Stimulated activated CD8-positive, alpha-beta memory T cell treated with anti-CD3 and anti-CD28 coated beads, Interleukin-15, amount 100 ng/mL, for 4 hours (primary cell): ENCODE measurements at places on chromosomes 5 and 9.

DNA sequence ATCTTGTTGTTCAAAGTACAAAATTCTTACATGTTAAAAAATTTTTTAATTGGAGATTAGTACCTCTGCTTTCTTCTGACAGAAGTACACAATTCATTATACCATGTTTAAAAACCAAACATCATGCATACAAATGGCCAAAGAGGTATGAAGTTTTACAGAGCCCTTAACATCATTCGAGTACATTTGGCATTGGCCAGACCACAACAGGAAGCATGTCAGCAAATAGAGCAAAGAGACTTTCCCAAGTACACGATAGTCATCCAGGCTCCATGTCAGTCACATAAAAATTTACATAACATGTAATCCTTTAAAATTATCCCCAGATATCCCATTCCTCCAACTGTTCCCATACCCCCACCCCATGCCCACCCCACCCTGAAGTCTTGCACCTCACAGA lies 22.5 kb downstream of the HMGCS1 start:
- DNase-seq, result no peak

DNA sequence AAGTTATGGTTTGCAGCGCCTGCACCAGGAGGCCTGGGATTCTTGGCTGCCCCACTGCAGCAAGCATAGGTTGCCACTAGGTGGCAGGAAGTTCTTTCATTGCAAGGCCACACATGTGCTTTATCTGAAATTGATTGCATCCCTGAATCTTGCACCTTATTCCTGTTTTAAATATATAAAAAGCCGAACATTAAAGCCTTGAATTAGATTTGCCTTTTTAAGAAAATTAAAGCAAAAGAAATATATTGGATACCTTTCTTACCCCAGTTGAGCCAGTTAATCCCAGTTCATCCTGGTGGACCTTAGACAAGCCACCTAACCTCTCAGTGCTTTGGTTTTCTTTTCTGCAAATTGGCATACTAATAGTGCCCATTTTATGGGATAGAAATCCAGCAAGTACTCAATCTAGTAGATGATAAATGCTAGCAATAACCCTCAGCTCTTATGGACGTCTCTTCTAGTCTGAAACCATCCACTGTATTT lies 6.3 kb upstream of the TRMT10B start:
- no peak for DNase-seq

- no peak for DNase-seq
Observed at GRCh38 chr5:80516826-80517225, 28.9 kb downstream of the FAM151B start.

- DNase-seq, result no peak
Observed at GRCh38 chr5:13740471-13740870, 204.0 kb downstream of the DNAH5 start.

DNA sequence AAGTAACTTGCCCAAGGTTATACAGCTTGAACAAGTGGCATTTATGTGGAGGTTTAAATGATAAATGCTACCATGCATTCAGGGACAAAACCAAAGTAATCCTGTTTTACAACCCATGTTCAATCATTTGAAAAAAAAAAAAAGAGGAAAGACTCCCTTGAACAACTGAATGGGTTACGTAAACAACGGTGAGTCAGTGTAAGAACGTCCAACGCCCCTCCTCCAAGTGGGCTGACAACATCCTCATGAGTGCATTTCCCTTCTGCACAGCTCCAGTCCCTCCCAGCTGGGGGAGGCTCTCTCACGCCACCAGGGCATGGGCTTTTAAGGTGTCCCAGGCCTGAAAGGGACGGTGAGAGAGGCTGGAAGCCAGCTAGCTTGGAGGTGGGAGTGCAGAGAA lies 90.0 kb downstream of the PRRT1B start:
- peak; percentile 64 for DNase-seq

DNA sequence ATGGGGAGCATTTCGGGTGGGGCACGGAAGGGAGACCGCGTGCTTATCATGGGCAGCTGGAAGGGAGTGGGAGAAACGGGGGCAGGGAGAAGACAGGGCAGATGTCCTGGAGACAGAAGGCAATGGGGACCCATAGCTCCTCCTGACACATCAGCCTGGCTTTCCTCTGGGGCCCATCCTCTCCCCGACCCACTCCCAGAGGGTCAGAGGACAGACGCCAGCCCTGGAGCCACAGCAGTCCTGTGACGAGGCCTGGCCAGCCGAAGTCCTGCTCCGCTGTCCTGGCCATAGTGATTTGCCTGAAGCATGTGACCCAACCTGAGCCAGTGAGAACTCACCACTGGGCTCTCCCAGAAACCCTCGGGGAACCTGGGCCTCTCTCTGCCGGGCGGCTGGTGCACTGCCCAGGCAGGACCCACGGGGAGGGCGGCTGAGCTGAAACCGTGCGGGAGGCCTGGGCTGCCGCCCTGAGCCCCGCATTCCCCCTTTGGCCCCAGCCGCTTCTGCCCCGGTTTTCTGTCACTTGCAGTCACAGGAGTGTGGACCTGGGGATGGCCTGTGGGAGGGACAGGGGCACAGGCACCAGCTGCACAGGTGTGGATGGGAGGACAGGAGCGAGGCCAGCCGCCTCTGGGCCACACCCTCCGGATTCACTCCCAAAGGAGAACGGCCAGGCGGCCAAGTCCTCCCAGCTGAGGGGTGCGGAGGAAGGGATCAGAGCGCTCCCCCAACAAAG lies 19.8 kb downstream of the ADAMTS2 start:
- no peak for DNase-seq

DNA sequence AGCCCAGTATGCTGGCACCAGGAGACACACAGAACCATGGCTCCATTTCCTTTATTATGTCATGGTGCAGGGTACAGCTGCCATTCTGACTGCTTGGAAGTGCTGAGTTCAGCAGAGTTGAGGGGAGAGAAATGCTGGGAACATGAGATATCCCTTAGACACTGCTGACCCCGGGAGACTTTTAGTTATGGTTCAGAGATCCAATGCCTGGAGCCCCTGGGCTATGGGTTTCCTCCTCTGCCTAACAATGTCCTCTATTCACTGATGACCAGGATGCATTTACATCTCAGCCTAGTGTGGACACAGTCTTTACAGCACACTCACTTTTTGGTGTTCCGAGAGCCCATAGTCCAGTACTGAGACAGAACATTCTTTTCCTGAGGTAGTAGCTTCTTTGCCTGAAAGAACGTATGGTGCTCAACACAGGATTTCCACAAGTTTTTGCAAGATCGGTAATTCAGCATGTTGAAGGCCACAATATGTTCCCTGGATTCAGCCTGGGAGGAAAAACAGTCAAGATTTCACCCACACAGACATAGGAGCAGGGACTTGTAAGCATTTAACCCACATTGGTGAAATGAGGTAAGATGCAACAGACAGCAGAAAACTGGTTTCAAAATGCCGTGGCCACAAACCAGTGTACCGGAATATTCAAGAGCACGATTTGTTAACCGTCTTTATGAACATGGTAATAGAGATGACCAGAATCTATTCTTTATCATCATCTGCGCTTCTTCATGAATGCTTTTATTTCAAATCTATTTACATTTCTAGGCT lies 71.3 kb downstream of the PTPN3 start:
- DNase-seq, result no peak

DNA sequence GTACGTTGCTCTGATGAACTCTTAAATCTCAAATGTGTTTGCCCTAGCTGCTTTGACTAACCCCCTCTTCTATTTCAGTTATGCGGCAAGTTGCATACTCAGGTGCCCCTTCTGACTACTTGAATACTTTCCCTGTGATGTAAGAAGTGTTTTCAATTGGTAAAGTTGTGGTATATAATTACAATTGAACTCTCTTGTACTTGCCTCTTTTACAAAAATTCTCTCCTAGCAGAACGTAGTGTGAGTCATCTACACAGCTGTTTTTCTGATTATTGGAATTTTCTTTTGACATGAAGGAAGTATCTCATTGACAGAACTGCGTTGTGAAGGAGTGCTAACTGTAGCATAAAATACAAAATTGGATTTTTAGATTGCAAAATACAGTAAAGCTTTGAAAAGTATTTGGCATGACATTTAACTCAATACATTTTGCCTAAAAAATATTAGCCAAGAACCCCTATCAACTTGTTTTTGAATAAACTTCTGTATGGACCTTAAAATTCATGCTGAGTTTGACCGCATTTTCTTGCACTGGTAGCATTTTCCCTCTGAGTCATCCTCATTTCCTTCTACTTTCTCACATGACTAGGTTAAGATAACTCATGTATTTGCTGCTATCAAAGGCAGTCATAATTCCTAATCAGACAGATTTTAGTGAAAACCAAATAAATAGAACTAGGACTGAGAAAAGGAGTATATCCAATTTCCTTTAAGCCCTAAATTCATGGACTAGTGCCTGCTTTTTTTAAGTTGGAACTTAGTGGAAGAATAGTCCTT lies 6.3 kb downstream of the CRHBP start:
- no peak for DNase-seq

DNA sequence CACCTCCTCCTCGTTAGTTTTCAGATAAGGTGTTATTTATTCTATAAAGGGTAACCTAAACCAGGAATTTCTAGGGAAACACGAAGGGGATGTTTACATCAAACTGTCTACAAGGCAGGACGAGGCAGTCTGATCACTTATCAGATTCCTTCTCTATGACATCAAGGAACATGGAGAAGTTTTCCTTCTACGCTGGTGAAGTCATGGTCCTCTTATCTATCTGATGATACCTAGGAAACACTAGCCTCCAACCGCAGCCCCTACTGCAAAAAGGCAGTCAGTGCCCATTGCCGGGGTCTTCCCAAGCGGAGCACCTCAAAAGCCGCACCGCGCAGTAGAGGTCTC lies 1.5 kb downstream of the MPDZ start:
- DNase-seq, result no peak

DNA sequence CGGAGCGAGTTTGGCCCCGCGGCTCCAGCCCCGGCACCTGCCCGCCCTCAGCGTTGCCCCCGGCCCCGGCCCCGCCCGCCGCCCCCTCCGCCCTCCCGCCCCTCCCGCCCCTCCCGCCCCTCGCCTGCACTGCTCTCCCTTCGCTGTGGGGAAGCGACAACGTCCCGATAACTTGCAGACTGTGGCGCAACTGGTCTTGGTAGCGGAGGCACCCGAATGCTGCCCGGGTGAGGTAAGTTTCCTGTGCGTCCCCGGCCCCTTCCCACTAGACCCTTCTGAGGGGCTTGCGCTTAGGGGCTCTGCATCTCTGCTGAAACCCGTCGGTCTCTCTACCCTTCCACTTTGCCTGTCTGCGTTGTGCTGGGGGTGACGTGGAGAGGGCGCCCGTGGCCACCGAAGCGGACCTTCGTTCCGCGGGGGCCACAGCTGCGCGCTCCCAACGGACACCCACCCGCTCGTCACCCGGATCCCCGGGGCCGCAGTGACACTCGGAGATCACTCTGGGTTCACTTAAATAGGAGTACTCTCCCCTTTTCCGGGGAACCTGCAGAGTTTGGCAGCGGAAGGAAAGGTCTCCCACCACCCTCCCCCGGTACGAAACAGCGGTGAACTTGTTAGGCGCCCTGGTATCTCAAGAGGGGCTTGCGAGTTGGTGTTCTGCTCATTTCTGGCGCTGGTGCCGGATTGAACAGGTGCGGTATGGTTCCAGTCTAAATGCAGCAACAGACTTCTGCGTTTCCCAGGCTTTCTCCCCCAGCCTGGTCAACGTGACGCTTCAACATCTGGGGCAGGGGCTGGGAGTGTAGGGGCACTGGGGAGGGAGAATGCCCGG lies 707 bp downstream of the PIP5K1B start:
- no peak for DNase-seq

- DNase-seq, result no peak
Observed at GRCh38 chr5:171697221-171698102, 88.2 kb upstream of the SMIM23 start.

DNA sequence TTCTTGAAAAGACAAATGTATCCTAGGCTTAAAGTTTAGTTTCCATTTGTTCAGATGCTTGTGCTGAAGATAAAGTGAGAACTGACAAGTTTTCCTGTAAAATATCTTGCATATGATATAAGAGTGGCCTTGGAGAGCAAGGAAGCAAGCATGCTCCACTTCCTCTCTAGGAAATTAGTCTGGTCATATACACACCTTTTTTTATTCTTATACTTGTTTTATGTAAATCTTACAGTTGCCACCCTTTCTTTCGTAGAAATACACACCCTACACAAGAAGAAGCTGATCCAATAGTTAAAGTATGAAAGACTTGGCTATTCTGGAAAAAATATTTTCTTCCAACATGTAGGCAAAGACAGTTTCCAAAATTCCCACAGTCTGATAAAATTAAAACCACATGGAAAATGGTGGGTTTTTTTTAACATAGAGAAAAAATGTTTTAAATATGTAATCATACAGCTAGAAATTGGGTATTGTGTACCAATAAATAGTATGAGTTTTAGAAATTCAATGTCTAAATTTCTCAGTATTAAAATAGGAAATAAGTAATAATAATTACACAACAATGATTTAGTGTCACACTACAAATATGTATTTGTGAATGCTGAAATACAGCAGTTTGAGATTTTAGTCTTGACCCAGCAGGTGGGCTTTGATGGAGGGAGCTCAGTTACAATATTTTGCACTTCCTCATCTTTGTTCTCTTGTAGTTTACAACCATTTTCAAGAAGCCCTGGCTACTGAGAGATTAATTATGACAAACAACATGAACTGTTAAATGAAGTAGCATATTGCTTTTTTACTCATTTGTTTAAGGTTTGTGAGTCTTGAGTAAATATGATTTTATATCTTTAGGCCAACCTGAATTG lies 185.7 kb upstream of the GNA14 start:
- DNase-seq, result no peak

DNA sequence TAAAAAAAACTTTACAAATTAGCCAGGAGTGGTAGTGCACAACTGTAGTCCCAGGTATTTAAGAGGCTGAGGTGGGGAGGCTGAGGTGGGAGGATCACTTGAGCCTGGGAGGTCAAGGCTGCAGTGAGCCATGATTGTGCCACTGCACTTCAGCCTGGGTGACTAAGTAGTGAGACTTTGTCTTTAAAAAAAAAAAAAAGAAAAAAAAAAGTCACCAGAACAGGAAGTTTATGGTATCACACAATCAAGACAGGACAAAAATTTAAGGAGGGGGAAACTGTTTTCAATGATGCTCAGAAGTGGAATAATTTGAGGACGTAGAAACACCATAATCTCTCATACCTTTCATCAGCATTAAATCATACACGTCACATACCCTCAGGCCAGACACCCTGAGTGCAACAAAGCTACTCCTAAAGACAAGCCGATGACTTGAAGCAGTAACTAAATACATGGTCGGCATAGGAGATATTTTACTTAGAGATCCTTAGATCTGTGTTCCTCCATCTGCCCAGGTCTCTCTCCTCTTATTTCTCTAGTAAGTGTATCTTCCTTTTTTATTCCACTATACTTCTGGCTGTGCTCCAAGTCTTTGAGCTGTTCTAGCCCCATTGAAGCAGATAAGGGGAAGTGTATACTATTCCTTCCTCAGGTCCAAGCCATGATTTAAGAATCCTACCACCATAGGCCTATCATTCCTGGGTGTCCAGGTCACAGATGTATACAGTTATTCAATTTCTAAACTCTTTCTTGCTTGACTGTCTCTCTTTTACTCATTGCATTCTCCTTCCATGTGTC lies 91.3 kb upstream of the APC start:
- DNase-seq, result no peak
